Activated naive CD4-positive, alpha-beta T cell (primary cell): ENCODE measurements at places on chromosomes 5 and 9.

DNA sequence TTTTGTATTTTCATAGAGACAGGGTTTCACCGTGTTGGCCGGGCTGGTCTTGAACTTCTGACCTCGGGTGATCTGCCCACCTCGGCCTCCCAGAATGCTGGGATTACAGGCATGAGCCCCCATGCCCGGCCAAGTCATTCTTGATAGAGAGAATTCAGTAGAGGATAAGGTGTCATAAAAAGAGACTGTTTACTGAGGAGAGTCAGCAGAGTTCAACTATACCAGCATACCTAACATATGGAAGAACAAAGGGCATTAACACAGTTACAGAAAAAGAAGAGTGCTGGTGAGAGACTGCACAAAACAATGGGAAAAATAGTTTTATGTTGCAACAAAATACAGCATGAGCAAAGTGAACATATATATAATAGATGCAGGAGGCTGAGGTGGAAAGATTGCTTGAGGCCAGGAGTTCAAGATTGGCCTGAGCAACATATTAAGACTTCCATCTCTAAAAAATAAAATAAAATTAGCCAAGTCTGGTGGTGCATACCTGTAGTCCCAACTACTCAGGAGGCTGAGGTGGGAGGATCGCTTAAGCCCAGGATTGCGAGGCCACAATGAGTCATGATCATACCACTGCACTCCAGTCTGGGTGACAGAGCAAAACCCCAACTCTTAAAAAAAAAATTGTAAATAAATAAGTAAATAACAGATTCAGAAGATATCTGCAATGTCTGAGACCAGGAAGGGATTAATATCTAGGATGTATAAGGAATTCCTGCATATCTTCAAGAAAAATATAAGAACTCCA lies 19.5 kb downstream of the B4GALT1 start:
- DNase-seq, result no peak

GRCh38 chr5:140821375-140822280 lies at the start of gene PCDHA5:
PCDHA5 (plus strand) TSS chr5:140821613.
- no peak for DNase-seq

DNA sequence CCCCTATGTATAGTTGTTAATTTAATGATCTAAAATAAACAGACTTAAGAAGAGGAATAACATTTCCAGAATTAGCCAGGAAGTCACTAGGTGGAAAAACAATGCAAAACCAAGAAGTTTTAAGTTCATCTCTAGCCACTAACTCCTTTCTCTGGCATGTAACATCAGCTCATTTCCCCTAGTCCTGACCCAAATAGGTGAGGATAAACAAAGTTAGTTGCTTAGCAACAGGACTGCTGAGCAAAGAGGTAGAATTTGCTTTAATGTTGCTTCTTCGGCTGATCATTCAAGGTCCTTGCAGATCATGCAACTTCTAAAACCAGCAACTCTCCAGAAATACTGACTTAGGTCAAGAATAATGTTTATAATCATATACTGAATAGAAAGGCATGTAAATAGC lies 675.8 kb downstream of the CETN3 start:
- DNase-seq, result no peak

DNA sequence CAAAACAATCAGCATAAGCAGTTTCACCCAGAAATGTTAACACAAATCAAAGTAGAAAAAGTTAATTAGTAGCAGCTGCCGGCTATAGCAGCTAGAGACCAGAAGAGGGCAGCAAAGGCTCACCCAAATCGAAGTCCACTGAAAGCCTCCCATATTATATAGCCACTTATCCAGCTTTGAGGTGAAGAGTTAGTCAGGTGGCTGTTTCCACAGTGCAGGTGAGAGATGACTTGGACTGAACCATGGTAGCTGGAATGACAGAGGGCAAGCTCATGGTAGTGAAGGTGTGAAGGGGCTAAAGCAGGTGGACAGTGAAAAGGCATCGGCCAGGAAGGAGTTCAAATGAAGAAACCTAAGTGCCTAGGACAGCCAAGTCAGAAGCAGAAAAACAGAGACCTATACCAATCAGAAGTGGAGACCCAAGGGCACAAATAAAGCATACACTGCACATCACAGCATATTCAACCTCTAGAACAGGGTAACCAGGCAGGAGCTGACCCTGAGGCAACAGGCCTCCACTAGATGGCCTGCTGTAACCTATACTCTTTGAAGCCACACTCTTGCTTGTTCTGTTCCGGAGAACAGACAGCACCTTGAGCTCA lies 7.2 kb upstream of the RNF38 start:
- DNase-seq, result no peak

GRCh38 chr9:91421971-91422757 lies 1.5 kb downstream of the NFIL3 start:
- DNase-seq, result no peak

DNA sequence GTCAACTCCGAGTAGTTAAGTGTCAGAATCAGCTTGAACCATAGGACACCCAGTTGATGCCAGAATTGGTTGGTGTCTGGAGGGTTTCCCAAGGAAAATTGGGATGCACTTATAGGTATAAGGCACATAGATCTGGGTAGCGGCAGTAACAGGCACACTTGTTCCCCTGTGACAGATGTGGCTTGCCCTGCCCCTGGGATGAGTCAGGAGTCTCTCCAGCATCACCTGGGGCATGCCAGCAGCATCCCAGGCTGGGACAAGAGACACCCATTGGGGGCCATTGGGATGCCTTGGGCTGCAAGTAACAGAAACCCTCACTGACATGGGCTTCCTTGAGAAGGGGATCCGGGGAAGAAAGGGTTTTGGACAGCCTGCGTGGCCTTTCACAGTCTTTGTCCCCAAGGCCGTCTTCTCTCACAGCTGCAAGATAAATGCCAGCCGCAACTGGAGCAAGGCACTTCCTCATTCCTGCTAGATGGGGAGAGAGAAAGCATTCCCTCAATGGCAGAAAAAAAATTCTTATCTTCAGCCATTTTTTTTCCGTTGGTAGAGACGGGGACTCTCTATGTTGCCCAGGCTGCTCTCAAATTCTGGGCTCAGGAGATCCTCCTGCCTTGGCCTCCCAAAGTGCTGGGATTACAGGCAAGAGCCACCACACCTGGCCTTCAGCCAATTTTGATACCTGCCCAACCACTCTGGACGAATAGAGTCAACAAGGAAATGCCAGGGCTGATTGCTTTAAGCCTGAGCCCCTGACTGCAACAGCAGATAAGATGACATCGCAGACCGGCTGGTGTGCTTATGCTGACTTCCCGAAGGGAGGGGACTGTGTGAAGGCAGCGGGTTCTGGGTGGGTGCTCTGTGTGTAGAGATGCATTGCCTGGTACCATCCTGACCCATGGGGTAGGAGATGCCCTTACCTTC lies 13.3 kb upstream of the RNF130 start:
- DNase-seq, result no peak

GRCh38 chr9:121153642-121154041 lies 48.0 kb downstream of the RAB14 start:
- DNase-seq, result no peak

GRCh38 chr5:82635561-82636288 lies 357.6 kb upstream of the RPS23 start:
- DNase-seq, result no peak

- no peak for DNase-seq
These were observed 132.1 kb downstream of the PCSK1 start for GRCh38 chr5:96300976-96301375.

DNA sequence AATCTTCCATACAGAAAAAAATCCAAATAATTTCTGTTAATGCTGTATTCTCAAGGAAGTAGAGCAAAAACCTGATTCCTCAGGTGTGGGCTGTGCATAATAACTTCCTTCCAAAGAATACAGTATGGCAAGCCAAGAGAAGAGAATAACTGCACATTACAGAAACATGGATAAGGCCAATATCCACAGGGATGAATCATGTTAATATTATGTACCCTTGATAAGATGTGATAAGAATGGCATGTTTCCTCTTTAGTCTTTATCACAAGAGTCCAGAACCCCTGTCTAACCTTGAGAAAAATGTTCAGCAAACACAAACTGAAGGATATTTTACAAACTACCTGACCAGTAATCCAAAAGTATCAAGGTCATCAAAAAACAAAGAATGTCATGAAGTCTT lies 795.8 kb downstream of the SEMA5A start:
- DNase-seq, result no peak

DNA sequence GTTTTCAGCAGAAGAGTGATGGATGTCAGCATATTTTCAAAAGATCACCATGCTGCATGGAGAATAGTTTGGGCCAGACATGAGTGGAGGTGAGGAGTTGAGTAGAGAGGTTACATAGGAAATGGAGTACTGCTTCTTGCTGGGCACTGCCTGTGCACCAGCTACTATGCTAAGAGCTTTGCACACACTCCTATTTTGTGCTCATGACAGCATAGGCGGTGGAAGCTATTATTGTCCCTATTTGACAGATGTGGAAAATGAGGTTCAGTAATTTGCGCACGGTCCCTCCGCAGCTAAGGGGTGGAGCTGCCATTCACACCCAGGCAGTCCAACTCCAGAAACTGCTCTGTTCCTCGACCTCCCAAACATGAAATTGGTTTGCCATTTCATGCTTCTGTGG lies 67.8 kb downstream of the ENTREP1 start:
- DNase-seq, result no peak

DNA sequence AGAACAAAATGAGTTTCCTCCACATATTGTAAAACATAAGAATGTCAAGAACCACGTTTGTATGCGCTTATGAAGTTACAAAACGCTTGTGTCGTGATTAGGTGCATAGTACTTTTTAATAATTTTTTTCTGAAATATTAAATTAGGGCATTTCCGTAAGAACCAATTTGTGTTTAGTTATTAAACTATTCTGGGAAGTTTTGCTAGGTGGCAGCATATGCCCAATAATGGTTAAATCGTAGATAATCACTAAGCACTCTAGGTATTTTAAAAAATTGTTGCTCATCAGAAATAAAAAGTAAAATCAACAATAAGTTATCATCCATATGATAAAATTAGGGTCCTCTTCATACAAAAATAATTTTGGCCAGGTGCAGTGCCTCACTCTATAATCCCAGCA lies 5.4 kb downstream of the SRFBP1 start:
- DNase-seq, result no peak

- no peak for DNase-seq
These were observed 48.2 kb upstream of the NEURL1B start for GRCh38 chr5:172592881-172593280.

DNA sequence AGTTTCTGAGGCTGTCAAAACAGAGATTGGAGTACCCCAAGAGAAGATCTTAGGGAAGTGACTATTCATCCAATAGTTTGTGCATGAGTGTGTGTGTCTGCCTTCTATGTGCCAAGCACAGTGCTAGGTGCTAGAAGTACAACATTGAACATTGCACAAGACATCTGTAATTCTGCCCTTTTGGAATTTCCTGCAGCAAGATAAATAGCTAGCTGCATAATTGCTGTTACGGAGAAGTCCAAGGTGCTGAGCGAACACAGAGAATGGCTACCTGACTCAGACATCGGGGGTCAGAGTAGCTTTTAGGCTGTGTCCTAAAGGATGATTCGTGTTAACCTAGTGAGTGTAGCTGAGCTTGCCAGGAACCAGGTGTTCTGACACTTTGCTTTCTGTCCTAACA lies 44.8 kb downstream of the PAPPA start:
- DNase-seq, result no peak

- DNase-seq, result no peak
These were observed 20.5 kb upstream of the PDCD1LG2 start for GRCh38 chr9:5489630-5490490.

DNA sequence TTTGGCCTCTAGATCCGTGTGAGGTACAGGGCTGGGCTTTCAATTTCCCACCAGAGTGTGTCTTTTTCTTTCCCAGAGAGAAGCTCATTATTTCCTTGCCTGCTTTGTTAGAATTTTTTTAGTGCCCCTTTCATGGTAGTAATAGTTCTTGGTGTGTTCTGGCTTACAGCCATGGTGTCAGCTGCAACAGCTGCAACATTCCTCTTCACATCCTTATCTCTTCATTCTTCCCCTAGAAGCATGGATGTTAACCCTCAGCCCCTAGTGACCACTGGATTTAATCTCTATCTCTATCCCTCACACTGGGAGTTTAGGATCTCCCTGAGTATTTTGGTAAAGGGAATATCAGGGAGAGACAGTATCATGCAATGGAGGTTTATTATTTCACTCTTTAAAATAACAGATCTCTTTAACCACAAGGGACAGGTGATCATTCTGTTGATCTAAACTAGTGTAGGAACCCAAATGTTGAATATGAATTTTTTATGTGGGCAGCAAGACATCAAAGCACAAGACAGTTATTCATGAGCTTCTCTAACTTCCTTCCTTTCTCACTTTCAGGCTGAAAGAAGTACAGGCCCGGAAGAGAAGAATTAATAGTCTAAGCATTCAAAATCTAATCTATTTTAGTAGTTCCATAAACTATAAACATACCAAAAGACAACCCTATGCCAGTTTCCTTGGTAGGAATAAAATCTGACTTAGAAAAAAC lies 160.2 kb downstream of the FAM170A start:
- no peak for DNase-seq

GRCh38 chr9:4657426-4658159 lies 4.5 kb upstream of the PLPP6 start:
- no peak for DNase-seq
